ENCODE measurements at places on chromosomes 6 and 20.
A peak's percentile ranks its signal among the peaks of the same experiment; 100 is the strongest.

- DNase-seq, result no peak
These were observed 37.6 kb upstream of the L3MBTL3 start for GRCh38 chr6:129980821-129981220.

- no peak for DNase-seq
These were observed 164.1 kb downstream of the TAF4 start for GRCh38 chr20:61901392-61902220.

DNA sequence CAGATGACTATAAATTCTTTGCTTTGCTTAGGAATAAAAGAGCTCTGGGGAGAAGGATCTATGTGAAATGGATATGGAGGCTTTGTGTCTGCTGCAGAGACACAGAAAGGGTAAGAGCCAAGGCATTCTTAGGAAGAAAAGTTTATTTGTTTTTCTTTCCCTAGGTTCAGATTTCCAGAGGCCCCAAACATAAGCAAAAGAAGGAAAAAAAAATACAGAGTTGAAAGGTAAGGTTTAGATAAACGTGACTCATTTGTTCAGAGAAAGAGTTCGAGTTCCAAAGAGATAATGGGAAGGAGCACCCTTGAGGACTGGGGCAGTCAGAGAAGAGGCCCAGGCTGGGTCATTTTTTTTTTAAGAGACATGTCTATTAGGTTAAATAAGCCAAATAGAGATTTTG is 27.4 kb upstream of the BMP5 start:
- DNase-seq, result no peak

GRCh38 chr6:158655569-158656450 is 6.0 kb downstream of the SYTL3 start:
- DNase-seq, result no peak

- DNase-seq, result no peak
These were observed 64.2 kb upstream of the AKIRIN2 start for GRCh38 chr6:87766211-87766610.

DNA sequence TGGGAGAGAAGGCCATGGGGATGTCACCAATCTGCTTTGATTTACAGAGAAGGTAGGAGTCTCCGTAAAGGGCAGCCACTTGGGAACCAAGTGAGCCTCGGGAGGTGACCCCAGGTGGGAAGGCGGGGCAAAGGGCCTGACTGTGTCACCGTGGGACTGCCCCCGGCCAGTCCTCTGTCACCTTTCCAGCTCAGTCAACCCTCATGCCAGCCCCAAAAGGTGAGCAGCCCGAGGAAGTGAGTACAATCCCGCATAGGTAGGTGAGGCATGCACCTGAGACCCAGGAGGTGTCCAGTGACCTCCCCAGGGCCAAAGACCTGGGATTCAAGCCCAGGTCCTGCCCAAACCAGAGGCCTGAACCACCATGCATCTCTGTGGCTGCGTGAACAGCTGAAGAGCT is 36.2 kb downstream of the BMP7 start:
- DNase-seq, result no peak

GRCh38 chr6:18323935-18324705 is 59.8 kb upstream of the DEK start:
- no peak for DNase-seq

DNA sequence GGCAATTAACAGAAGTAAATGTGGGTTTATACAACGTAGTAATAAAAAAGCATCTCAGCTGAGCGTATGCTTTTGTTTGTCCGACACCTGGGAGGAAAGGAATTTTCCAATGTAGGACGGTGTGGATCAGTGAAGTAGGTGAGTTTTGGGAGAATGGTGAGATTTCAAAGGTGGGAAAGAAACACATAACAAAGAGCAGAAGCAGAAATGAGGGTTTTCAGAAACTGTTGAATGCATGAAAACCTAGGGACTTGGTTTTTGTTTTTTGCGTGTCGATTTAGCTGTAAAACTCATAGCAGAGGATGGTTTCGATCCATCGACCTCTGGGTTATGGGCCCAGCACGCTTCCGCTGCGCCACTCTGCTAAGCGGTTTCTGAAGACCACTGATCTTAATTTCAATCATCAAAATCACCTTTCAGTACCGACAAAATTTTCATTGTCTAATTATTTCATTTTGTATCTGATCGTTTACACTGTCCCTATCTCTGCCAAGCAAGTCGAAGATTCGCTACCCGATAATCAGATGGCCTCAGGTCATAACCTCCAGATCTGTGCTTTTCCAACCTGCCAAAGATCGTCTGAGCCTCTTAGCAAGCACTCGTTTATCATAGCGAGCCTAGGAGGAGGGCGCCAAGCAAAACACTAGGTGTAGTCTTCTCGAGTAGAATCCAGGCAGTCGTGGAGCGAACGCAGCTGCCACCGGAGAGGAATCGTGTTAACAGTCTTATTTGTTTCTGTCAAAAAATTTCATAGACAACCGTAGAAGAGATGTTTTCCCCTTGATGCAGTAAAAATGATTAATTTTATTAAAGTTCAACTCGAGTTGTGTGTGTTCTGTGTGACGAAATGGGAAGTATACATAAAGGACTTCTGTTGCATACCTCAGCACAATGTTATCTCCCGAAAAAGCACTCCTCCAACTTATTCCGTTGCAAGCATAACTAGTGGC is 20.9 kb upstream of the POM121L2 start:
- DNase-seq, result peak; percentile 10

- DNase-seq, result no peak
These were observed 52.7 kb upstream of the STX16 start for GRCh38 chr20:58598211-58599015.

- DNase-seq, result no peak
These were observed 42.6 kb upstream of the DEK start for GRCh38 chr6:18306977-18307376.

DNA sequence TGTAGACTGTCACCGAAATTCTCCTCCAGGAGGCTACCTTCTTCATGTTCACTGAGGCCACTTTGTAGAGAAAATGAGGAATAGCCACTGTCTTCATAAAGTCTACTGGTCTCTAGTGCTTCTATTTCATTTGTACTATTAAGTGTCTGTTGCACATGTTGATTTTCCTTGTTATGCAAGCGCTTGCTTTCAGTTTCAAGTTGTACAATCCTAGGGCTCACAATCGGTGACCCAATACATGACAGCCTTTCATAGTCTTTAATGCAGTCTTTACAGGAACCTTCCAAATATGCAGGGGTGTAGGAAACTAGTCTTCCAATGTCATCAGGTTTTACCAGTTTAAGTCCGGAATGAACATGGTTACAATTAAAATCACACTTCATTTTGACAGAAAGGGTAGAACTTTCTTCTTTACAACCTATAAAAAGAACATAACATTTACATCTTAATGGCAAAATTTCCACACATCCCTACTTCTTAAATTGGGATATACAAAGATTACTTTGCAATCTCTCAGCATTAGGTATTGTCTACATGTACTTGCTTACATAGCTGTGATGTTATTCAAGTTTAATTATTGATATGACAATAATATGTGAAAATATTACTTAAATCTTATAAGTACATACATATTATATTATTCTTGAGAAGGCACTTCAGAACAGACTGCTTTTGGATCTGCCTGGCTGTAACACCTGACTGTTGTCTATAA is 7.5 kb downstream of the FBXO5 start:
- DNase-seq, result no peak

DNA sequence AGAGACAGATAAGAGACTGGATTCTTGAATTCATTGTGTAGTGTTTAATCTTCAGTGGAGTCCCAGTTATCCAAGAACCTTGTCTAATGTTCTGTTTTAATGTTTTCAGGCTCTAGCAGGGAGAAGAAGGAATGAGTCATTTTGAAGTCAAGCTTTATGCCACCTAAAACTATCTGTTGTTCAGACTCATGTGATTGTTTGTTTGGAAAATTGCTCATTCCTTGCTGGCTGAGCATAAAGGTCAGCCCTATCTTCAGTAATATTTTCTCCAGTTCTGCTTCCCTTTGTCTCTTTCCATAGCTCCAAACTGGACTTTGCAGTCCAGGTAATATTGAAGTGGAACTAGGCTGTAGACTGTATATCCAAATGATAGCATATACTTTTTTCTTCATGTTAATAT is 34.2 kb downstream of the CLVS2 start:
- DNase-seq, result no peak

GRCh38 chr6:35662999-35663398 is 25.7 kb downstream of the FKBP5 start:
- DNase-seq, result no peak

DNA sequence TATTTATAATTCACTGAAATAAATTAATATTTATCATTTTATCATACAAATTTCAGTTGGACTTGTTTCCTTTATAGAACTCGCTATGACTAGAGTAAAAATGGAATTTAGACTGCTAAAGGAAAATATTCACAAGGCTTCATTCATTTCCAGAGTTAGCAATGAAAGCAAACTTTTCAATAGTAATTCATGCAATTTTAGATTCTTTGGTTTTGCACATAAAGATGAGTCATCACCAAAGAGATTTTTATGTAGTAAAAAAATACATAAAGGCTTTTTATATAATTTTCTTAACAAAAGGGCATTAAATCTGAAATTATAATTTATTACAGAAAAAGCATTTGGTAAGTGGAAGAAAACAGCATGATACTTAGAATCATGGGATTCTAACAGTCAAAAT is 37.2 kb upstream of the STXBP5 start:
- no peak for DNase-seq

- no peak for DNase-seq
These were observed 30.2 kb upstream of the CST7 start for GRCh38 chr20:24918579-24919566.

GRCh38 chr6:6663421-6664135 is 75.1 kb downstream of the LY86 start:
- no peak for DNase-seq

DNA sequence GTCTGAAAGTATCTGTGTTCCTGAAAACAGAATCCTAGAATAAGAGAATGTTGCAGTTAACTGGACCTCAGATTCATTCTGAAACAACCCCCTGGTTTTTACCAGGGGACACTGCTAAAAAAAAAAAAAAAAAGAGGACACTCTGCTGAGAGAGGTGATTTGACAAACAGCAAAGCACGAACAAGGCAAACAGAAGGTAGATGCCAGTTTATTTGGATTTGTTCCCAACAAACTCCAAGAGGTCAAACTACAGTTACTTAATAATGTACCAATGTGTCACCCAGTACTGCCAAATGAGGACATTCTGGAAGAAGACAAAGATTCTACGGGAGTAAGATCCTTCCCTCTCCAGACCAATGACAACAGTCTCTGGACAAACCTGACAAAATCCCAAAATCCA is 40.6 kb upstream of the SLC22A16 start:
- DNase-seq, result no peak

GRCh38 chr6:4935486-4935885 is 68.4 kb downstream of the RPP40 start:
- no peak for DNase-seq

- no peak for DNase-seq
These were observed 26.1 kb downstream of the RBCK1 start for GRCh38 chr20:434221-434620.

DNA sequence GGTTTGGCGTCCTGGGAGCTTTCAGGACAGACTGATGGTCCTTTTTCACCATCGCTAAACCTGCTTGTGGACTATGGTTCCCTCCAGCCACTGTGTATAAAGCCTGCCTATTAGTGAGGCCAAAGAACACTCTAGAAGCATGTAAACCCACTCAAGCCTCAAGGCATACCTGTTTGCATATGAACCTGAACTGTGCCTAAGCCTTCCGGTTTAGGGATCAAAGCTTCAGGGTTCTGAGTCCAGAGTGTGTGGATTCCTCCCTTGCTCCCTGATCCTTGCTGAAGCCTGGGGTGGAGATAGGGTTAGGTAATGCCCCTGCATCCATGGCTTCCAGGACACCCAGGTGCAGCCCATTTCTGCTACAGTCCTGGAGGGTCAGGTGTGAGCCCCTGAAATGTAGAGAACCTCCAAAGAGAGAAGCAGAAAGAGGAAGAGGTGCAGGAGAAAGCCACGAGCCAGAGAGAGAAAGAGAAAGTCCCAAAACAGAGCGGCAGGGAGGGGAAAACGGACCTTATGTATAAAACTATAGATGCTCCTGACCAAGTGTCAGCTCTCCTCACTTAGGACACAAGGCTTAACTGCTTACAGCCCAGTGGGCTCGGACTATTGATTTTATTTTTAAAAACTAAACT is 93.3 kb downstream of the SCML4 start:
- DNase-seq, result no peak

GRCh38 chr20:2332711-2333110 is 36.9 kb downstream of the TGM3 start:
- DNase-seq, result no peak

DNA sequence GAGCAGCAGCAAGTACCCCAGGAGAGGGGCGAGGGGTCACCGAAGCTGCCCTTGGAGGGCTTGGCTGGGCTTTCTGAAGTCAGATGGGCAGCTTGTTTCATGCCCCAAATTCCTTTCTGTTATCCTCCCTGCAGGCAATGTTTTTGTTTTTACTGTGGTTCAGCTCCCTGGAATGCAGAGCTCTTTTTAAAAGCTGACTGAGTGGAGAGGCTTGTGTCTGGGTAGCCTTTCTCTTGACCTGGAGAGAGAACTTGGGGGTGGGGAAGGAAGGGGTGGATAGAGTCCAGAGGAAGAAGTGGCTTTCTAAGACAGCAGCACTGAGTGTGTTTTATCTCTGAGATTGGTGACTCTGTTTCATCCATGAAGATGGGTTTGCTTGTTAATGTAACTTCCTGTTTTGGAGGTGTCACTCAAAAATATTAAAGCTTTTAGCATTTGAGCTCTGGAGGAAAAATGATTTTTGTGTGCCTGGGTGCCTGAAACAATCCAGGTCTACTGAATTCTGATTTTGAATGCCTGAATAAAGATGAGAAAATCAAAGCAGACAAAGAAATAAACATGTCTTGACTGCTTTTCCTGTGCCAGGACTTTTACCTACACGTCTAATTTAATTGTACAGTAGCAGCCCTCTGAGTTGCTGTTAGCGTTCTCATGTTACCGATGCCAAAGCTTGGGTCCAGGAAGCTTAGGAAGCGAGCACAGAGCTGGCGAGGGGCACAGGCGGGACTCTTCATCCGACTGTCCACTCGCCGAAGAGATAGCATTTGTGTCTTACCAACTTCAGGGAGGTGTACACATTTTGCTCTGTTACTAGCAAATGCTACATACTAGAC is 78.2 kb upstream of the EEF1E1 start:
- DNase-seq, result no peak

- no peak for DNase-seq
These were observed 521 bp downstream of the CDK5RAP1 start for GRCh38 chr20:33400812-33401183.

DNA sequence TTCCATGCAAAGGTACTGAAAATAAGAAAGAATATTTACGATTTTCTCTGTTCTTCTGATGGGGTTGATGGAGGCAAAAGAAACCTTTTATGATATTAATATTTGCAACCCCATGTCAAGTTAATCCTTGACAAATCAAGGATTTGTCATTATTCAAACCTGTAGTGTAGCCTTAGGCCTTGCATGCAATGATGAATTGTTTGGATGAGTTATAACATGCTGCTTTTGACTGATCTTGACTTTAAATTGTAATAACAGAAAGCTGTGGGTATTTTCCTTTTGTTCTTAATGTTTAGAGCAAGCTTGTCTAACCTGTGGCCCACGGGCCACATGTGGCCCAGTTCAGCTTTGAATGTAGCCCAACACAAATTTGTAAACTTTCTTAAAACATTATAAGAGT is 13.0 kb upstream of the BAG2 start:
- no peak for DNase-seq

- no peak for DNase-seq
These were observed 45.6 kb downstream of the THBS2 start for GRCh38 chr6:169208011-169208410.

Measured in left renal pelvis (tissue), 4 donors.